ENCODE measurements at places on chromosomes 7 and 10. TPM values are rescaled to one million over a fixed set of nuclear protein-coding genes. Genes with fewer than 3 reads are reported as not detected.

The CABCOCO1 gene
- total RNA-seq: not detected

- no peak for DNase-seq
Observed at GRCh38 chr7:30771880-30772425, 736 bp downstream of the MINDY4 start.

DNA sequence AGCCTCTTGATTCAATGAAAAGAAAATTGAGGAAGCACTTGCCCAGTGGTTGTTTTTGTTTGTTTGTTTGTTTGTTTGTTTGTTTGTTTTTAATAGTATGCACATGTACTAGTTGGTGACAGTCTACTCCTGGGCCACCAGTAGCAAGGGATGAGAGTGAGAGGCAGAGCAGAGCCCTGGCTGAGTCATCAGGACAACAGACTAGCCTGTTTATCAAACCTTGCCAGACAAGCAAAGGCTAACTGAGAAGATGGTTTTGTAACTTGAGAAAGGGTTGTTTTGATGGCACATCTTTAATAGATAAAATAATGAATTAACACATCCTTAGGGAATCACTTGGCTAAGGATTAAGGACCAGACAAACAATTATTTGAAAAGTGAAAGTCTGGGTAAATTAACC is 78.1 kb downstream of the INHBA start:
- no peak for DNase-seq

The TYW1B gene
- total RNA-seq: 3.1 TPM

GRCh38 chr7:54615537-54615936 is 73.4 kb downstream of the VSTM2A start:
- DNase-seq: no peak

- no peak for DNase-seq
Observed at GRCh38 chr7:2512179-2512661, 7.4 kb upstream of the LFNG start.

The ATXN7L1 gene
- total RNA-seq: 5.3 TPM

DNA sequence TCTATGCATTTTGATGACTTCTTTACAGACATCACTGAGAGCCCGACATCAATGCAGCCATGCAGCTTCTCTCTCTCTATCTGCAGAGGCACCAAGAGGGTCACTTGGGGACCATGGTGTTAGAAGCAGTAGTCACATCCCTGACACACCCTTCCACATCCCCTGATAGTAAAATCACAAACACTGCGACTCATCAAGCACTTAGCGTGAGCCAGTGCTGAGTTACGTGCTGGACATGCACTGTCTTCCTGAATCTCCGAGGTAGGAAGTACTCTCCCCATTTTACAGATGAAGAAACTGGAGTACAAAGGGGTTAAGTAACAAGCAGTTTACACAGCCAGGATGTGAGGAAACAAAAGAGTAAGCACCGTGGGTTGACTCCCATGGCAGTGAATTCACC is 109.2 kb downstream of the OSBPL3 start:
- DNase-seq: no peak

GRCh38 chr10:5515948-5516761 is 8.6 kb upstream of the CALML3 start:
- no peak for DNase-seq

- no peak for DNase-seq
Observed at GRCh38 chr10:69734797-69735468, 66.8 kb upstream of the COL13A1 start.

- no peak for DNase-seq
Observed at GRCh38 chr7:17405786-17406185, 107.3 kb downstream of the AHR start.

The ARID5B gene
- 13.2 TPM for total RNA-seq

- DNase-seq: no peak
Observed at GRCh38 chr7:101595246-101595645, 33.9 kb downstream of the MYL10 start.

DNA sequence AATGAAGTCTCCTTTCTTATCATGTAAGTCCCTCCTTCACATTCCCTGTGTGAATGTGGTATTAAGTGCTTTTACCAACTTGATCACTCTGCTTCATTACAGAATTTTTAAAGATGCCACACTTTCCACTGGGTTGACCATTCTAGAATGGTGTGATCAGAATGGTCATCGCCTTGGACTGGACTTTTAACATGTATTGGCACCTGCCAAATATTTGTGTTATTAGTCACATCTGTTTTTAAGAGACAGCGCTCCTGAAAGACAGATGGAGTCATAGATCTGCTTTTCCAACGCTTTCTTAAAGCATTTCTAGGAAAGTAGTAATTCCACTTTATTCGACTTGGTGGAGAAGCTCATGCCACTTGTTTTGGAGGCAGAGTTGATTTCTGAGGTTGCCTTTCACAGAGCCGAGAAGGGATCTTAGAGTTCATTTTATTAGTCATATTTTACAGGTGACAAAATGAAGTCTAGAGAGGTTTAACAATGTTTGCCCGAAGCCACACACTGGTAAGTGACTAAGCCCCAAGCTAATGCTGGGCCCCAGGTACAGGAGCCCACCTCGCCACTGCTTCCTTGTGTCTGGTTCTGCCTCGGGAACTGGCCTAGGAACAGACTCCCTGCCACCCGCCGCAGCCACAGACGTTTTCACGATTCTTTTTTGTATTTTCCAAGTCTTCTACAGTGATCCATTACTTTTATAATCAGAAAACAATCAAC is 10.4 kb upstream of the BAMBI start:
- no peak for DNase-seq

DNA sequence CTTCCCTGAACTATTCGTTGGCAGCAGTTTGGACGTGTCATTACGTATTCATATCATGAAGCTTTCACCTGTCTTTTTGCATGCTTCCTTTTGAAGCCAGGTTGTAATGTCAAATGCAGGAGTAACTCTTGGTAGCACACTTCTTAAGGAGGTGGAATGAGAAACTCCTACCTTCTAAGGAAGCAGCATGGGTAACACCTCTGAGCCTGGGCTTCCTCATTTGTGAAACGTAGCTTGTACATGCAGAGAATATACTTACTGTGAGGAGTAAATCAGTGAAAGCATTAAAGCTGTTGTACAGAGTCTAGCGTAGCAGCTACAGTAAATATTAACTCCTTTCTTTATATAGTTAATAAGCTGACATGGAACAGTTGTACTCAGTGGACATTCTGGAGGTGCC is 21.1 kb downstream of the CUL1 start:
- DNase-seq: no peak

GRCh38 chr7:142957723-142958122 is 4.4 kb downstream of the KEL start:
- DNase-seq: no peak

- DNase-seq: no peak
Observed at GRCh38 chr7:158317238-158318205, 270.1 kb downstream of the PTPRN2 start.

The HECTD2 gene
- 2.4 TPM for total RNA-seq

The CYP17A1 gene
- total RNA-seq: not detected

DNA sequence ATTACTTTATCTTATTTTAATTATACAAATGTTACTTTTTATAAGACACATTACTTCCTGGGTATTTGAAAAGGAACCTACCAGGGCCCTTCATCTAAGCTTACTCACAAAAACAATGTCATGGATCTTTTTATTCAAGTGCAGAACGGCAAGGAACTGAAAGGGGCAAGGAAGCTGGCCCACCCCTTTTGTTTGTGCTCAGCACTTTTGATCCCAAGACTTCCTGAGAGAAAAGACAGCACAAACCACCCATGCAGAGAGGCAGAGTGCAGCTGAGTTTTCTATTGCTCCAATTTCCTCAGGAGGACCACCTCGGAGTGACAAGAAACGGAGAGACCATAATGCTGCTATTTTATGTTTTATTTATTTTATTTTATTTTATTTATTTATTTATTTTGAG is 232.0 kb upstream of the NRP1 start:
- no peak for DNase-seq

The UPF2 gene
- 19.8 TPM for total RNA-seq

GRCh38 chr10:114754445-114755320 is 66.9 kb upstream of the FHIP2A start:
- DNase-seq: no peak

DNA sequence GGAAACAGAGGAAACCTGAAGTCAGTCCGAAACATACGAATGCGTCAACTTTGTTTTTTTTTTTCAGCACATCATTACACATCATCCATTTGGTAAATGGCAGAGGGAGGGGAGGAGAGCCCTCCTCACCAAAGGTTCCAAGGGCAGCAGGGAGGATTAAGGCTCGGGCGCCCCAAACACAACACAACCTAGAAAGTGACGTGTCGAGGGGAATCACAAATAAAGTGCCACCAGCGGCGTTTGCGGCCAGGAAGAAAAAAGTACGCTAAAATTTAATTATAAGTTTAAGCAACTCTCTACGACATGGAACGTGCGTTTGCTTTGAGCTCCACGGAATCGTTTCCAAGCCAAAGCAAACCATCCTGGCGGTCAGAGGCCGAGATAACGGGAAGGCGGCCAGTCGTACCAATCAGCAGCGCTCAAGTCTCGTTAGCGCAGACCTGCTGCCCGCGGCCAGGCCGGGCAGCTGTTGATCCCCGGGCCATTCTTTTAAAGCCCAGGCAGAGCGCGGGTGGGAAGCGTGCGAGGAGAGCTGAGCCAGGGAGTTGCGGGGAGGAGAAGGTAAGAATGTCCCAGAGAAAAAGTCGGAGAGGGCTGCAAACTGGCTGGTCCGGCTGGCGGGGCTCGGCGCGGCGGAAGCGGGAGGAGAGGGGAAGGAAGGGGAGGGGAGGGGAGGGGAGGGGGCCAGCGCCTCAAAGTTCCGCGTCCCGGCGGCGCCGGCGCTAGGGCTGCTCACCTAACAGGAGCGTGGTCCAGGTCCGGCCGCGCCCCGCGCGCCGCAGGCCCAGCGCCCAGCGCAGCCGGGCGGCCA is 719 bp downstream of the DPY19L1 start:
- DNase-seq: peak; percentile 77

- no peak for DNase-seq
Observed at GRCh38 chr7:116560021-116560970, 35.5 kb downstream of the CAV1 start.

DNA sequence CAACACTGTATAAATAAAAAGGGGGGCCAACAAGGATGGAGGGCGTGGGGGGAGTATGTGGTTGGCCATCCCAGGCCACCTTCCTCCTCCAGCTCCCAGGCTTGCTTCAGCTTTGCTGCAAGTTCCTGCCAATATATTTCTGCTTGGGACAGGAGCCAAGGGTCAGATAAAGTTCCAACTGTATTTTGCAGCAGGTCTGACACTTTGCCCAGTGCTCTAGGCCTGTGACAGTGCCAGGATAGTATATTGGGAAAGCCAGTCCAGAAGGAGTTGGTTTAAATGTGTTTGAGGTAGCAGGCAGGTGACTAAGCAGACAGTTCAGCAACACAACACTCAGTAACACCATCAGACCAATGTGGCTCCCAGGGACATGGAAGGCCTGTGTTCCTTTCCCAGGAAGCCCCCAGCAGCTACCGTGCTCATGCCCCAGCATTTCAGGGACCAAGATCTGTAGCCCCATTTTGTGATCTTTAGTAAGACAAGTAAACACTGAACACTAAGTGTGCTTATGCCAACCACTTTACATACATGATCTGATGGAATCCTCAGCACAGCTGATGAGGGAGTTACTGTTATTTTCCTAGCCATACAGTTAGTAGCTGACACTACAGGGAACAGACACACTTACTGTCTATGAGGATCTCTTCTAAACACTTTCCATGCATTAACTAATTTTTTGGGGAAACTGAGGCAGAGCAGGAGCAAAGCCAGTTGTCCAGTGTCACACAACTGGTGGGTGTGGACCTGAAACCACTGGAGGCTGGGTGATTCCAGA is 38.9 kb downstream of the DNAJB12 start:
- peak; percentile 75 for DNase-seq

GRCh38 chr7:98687111-98687751 is 70.1 kb downstream of the NPTX2 start:
- DNase-seq: no peak

GRCh38 chr10:118531105-118531852 is 64.2 kb downstream of the PRLHR start:
- DNase-seq: peak; percentile 54

GRCh38 chr7:99485094-99485493 is 12.4 kb downstream of the ZNF789 start:
- DNase-seq: no peak

- DNase-seq: no peak
Observed at GRCh38 chr7:100003711-100004661, 11.4 kb upstream of the ZKSCAN1 start.

- no peak for DNase-seq
Observed at GRCh38 chr7:3520206-3520605, 219.2 kb downstream of the SDK1 start.

DNA sequence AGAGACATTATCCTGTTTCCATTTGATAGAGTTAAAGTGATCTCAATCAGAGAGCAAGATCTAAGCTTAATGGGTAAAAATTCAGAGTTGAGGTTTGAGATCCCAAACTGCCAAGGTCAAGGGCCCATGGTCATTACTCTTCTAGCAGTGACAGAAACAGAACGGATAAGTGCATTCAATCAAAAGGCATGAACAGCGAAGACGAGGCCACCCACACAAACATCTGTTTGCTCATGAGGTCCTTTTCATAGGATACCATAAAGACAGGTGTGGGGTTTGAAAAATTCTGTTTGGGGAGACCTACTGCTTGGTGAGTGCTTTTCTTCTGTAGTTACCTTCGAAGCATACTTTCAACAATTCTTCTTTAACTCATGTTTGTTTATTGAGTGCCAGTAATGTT is 58.3 kb downstream of the SEMA3C start:
- no peak for DNase-seq

The EPHB6 gene
- 2.6 TPM for total RNA-seq

The MOGAT3 gene
- total RNA-seq: not detected

GRCh38 chr7:67019562-67020390 is 23.1 kb downstream of the TYW1 start:
- no peak for DNase-seq

- DNase-seq: peak; percentile 86
Observed at GRCh38 chr7:143391462-143392404, 10.6 kb downstream of the ZYX start.

The CALHM1 gene
- total RNA-seq: not detected

Measured in Right ventricle myocardium superior (tissue), 1 donor.